Activated CD8-positive, alpha-beta memory T cell treated with anti-CD3 and anti-CD28 coated beads for 1 hour (primary cell): ENCODE measurements at places on chromosomes 5 and 9.

DNA sequence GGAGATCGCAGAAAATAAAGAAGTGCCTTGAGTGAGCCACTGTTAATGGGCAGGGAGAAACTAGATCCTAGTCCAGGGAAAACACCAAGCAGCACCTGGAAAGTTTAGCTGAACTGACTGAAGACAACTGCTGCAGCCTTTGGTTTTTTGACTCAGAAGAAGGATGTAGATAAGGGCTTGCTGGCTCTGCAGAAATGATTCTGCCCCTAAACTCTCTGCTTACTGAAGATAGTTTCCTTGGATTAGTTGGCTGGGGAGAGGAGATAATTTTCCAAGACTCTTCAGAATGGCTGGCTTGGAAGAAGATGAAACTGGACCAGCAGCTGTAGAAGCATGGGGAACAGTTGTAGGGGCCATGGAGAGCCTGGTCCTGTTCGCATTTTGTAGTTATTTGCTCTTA is 471.8 kb downstream of the KDM4C start:
- DNase-seq = no peak

DNA sequence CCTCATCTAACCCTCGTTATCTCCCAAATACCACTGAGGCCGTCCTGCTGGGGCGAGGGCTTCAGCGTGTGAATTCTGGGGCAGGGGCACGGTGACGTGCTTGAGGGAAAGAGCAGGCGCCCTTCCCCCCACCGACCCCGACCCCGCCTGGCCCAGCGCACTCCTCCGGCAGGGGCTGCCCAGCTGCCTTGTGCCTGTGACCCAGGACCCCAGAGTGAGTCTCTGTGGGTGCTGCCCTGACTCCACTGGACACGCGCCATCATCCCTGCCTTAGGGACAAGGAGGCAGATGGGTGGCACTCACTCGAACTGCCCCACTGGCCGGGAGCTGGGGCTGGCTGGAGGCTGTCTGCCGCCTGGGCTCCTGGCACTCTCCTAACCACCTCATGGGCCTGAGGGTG is 136.2 kb upstream of the LPCAT1 start:
- no peak for DNase-seq

DNA sequence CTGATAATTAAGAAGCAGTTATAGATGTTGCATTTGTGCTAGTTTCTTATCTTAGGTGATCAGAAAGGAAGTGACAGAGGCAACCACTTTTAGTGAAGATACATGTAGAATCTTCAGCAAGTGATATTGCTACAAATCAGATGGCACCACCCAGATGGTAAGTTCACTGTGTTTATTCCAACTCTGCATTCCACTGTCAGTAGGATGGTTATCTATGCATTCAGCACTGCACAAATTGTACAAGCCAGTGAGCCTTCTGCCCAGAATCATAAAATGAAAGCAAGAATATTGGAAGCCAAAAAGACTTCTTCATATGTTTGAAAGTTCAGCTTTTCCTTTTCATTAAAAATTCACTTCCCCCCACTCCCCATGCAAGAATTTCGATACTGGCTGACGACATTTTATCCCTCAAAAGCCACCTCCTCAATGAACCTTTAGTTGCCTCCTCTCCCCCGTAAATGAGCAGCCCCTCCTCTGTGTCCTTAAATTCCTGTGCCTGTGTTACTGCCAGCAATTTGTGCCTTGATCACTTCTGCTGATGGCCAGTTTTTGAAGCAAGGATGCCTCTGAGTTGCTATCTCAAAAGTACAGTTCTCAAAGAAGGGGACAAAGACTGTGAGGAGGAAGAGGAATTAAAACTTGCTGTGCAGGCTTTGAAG is 91.6 kb downstream of the ZSWIM6 start:
- DNase-seq = no peak

DNA sequence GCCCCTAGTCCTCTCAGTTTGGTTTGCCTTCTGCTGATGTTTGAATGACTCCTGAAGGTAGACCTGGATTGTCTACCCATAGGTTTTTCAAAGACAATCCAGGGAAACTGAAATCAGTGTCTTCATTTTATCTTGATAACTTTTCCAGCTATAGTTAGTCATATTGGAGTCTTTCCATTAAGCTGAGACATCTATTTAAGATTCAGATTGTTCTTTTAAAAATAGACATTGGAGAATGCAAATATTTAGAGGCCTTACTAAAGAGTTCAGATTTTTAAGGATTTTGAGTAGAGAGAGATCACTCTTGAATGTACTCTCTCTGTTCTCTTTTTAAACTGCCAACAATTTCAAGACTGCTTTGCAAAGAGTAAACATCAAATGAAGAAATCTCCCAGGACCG is 69.1 kb downstream of the GDNF start:
- no peak for DNase-seq

DNA sequence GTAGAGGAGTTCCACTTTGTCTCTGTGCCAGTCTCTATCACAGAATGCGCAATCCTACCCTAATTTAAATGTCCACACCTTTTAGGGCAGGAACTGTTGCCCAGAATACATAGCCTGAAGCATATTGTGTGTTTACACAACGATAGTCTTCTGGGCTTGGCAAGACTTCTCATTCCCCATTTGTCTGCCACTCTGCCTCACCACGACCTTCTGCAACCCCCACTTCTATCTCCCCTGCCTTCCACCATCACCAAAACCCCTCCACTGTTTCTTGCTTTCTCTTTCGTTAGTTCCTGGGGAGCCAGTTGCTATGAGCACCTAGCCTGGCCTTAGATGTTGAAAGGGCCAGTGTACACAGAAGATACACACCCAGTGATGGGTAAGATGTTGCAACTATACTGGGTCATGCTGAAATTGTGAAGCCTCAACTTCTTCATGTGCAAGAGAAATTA is 883 bp upstream of the RNF145 start:
- DNase-seq = no peak

- DNase-seq = no peak
Observed at GRCh38 chr5:10673017-10673389, 88.0 kb downstream of the DAP start.

DNA sequence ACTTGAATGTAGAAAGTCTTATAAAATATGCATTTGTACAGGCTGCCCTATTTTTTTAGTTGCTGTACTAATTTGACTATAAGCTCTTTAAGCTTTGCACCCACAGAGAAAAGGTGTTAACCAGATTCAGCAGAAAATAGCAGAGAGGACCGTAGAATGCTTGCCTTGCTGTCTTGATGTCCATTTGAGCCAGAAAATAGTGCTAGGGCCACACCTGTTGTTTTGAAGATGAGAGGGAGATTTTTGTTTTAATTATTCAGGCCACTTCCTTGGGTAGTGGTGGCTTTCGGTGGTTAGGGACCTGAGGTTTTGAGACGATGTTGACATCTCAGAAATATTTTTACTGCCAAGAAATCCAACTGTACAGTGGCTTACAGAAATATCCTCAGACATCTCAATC is 196.0 kb downstream of the SPATA31D1 start:
- DNase-seq = no peak

DNA sequence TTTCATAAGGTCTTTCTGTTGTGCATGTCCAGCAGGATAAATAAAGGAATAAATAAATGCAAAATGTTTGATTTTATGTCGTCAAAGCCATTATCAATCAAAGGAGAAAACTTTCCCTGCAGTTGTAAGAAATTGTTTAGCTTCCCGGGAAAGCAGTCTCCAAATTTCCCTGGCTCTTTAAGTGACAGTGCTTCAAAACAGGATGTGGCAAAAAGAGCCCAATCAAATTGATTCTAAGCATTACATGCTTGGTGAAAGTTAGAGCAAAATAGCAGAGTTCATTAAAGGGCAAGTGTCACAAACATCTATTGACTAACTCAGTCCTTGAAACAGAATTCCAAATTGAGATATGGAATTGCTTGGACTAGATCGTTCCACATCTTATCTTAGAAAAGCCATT is 704.1 kb downstream of the PRELID2 start:
- DNase-seq = no peak

DNA sequence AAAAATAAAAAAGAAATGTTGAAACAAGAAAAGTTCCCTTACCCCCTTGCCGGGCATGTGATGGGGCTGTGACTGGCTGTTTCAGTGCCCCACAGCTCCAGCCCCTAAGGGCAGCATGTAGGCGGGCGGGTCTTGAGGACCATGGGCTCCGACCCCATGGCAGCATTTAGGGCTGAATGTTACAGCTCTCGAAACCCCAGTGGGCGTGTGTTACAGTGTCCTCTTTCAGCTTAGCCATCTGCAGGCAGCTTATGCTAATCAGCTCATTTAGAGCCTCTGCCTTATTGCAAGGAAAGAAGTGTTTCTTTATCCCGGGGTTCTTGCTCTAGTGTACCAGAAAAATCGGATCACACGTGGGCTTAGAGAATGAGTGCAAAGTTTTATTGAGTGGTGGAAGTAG is 497.4 kb upstream of the CYLC2 start:
- no peak for DNase-seq

GRCh38 chr9:133701981-133702797 is 36.0 kb downstream of the SARDH start:
- DNase-seq = no peak

GRCh38 chr5:16916262-16916878 is 19.7 kb downstream of the MYO10 start:
- no peak for DNase-seq

- no peak for DNase-seq
Observed at GRCh38 chr9:124264823-124265233, 7.1 kb downstream of the NEK6 start.

GRCh38 chr5:66867618-66868322 is 271.6 kb downstream of the MAST4 start:
- no peak for DNase-seq

GRCh38 chr5:97694091-97694490 is 511.0 kb upstream of the RIOK2 start:
- DNase-seq = no peak

DNA sequence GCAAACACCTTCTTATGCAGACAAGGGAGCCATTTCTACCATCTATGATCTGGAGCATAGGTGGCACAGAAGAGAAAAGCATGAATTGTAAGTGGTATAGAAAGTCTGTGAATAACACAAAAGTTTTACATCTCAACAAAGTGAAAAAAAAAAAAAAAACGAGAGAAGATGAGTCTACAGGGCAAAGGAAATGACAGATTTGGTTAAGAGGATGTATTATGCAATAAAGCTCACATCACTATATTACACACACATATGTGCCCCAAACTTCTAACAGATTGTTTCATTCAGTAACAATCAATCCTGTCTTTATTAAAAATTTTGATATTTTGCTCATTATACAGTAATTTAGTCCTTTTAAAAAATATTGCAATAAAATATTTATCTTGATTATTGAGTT is 49.8 kb downstream of the CERT1 start:
- DNase-seq = no peak

DNA sequence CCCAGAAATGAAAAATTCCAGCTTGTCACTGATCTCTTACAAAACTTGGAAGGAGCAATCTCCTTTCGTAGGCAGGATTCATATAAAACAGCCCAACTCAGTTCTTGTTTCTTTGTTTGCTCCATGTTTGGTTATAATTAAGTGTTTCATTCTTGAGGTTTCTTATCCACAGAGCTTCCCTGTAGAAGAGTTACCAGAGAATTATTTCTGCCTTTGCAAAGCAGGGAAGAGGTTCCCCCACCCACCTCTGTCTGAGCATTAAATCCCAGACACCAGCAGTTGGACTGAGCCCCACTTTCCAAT is 34.1 kb upstream of the RAI14 start:
- no peak for DNase-seq

GRCh38 chr9:7676609-7677156 is 122.9 kb downstream of the DMAC1 start:
- DNase-seq = no peak

DNA sequence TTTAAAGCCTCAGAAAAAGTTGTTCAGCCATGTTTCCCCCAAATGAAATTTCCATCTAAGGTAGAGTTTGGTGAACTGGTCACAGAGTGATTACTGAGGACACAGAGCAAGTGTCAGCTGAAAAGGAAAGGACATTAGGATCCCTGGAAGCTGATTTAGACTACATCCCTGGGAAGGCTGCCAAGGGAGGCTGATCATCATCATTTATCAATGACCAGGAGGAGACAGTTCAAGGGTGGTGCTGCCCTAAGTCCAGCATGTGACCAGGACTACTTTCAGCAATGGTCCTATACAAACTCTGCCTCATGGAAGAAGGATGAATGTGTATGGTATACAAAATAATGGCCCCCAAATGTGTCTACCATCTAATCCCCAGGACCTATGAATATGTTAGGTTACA is 120.6 kb downstream of the PIK3R1 start:
- DNase-seq = no peak

DNA sequence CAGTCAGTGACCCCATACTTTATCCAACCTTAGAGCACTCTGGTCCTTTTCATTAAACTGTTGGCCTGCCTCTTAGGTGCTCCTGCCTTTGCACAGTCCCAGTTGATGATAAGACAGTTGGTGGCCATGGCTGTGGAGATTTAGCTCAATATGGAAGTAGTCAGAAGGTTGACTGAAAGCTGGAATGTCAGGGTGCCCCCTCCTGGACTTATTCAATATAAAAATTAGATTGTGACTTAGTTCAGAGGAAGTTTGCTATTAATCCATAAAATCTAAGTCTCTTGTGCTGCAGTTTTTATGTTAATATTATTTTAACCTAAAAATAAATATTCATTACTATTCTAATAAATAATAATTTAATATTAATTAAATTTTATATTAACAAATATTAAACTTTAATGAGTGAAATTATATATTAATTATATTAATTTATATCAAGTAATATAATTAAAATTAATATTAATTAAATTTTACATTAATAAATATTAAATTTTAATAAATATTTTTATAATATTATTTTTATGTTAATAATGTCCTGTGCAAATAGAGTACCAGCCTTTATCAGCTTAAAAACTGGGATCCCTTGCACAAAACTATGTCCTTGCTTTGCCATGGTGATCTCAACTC is 77.7 kb upstream of the ADAMTSL1 start:
- DNase-seq = no peak

GRCh38 chr9:107489144-107489673 is 360 bp downstream of the KLF4 start:
- no peak for DNase-seq

DNA sequence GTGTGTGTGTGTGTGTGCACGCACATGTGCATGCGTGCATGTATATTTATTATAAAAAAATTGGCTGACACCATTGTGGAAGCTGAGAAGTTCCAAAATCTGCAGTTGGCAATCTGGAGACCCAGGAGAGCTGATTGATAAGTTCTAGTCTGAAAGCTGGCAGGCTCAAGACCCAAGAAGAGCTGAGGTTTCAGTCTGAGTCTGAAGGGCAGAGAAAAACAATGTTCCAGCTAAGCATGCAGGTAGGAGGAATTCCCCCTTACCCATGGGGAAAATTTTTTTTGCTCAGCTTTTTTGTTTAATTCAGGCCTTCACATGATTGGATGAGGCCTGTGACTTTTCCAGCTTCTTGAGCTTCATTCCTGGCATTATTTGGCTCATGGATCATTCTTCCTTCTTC is 31.2 kb upstream of the ACTBL2 start:
- DNase-seq = no peak

- DNase-seq = no peak
Observed at GRCh38 chr9:6543204-6543603, 102.3 kb downstream of the GLDC start.

- DNase-seq = no peak
Observed at GRCh38 chr5:172142709-172143215, 45.3 kb downstream of the STK10 start.

GRCh38 chr5:127585661-127586060 is 63.2 kb upstream of the CTXN3 start:
- no peak for DNase-seq

GRCh38 chr5:127392762-127393161 is 102.2 kb downstream of the MEGF10 start:
- no peak for DNase-seq

GRCh38 chr9:116327701-116328405 is 174.3 kb downstream of the PAPPA start:
- no peak for DNase-seq

GRCh38 chr5:163963881-163964280 is 458.5 kb downstream of the MAT2B start:
- DNase-seq = no peak

- no peak for DNase-seq
Observed at GRCh38 chr5:94901191-94901979, 282.9 kb downstream of the SLF1 start.
